Stimulated activated naive B cell treated with anti-CD40 and anti-IgM and Interleukin-4, amounts not matched to agents 10 μg/mL and 1 μg/mL and 100 μg/mL, for 72 hours (primary cell): ENCODE measurements at places on chromosomes 1 and 21.
A peak's percentile ranks its signal among the peaks of the same experiment; 100 is the strongest.

GRCh38 chr1:14372526-14372925, 226.0 kb upstream of the KAZN start:
- H3K4me3 ChIP-seq, result no peak overlapping the region
- H3K27me3 ChIP-seq, result peaks cover 7% of the 10 kb centered on the region
- no peaks in the 10 kb centered on the region for H3K36me3 ChIP-seq
- no peaks in the 10 kb centered on the region for H3K4me1 ChIP-seq
- H3K27ac ChIP-seq, result no peak overlapping the region

- DNase-seq, result no peak
- H3K4me3 ChIP-seq, result no peak overlapping the region
- H3K4me1 ChIP-seq, result no peaks in the 10 kb centered on the region
- peaks cover 47% of the 10 kb centered on the region for H3K36me3 ChIP-seq
Measured at GRCh38 chr21:43025636-43026180, 49.9 kb downstream of the CBS start.

DNA sequence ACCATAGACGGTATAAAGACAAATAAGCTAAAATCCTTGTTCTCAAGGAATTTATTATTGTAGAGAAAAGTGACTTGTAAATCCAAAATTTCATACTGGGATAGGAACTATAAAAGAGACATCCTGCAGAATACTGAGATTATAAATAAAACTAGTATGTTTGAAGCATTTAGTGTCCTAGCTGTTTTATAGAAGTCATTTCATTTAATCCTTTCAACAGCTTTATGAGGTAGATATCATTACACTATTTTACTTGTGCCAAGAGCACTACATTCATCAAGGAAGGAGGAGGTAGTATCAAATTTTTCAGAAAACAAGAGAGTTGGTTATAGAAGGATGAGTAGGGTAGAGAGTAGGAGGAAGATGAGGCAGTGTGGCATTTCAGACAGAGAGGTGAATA, 119.6 kb downstream of the ATF6 start:
- peaks cover 23% of the 10 kb centered on the region for H3K36me3 ChIP-seq
- H3K4me3 ChIP-seq, result no peak overlapping the region
- no peaks in the 10 kb centered on the region for H3K27me3 ChIP-seq
- no peak overlapping the region for H3K27ac ChIP-seq

GRCh38 chr1:50959913-50960844, at the start of gene FAF1:
Gene FAF1 (minus strand): TSS chr1:50960267. CDS start chr1:50959811, 456 bp downstream.
- H3K27ac ChIP-seq, result peak within 1 kb of the TSS; percentile 96
- no peaks in the 10 kb centered on the region for H3K36me3 ChIP-seq
- peak within 1 kb of the TSS; percentile 87 for H3K4me3 ChIP-seq
- peak; percentile 97 for DNase-seq

- H3K27me3 ChIP-seq, result peaks cover 13% of the 10 kb centered on the region
- H3K27ac ChIP-seq, result no peak overlapping the region
- H3K36me3 ChIP-seq, result no peaks in the 10 kb centered on the region
Measured at GRCh38 chr1:109263234-109263596, 13.9 kb downstream of the CELSR2 start.

DNA sequence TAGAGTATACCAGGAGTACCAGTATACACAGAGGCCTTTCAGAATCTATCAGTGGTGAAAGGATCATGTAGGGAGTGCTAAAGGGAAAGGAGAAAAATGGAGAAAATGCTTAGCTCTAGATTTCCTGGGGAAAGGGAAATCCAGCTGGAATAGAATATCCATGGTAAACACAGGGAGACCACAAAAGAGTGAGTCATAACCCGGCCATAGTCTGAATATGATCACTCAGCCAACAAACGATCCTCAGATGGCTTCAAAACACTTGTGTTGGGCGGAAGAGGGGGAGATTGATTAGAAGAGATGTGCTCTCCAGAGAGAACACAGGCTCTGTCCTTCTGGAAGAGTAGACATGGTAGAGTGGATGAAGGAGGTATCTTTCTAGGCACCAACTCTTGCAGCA, 180.6 kb downstream of the PAPPA2 start:
- H3K4me3 ChIP-seq, result no peak overlapping the region
- DNase-seq, result no peak
- H3K27ac ChIP-seq, result no peak overlapping the region

GRCh38 chr1:204493145-204493983, 1.2 kb downstream of the PIK3C2B start:
- peaks cover 29% of the 10 kb centered on the region for H3K36me3 ChIP-seq
- no peaks in the 10 kb centered on the region for H3K27me3 ChIP-seq
- peaks cover 60% of the 10 kb centered on the region for H3K4me1 ChIP-seq

GRCh38 chr1:161365207-161365606, 2.5 kb downstream of the CFAP126 start:
- H3K27me3 ChIP-seq, result no peaks in the 10 kb centered on the region
- DNase-seq, result no peak
- H3K36me3 ChIP-seq, result peaks cover 32% of the 10 kb centered on the region

- H3K27ac ChIP-seq, result no peak overlapping the region
- H3K27me3 ChIP-seq, result peaks cover 13% of the 10 kb centered on the region
- DNase-seq, result no peak
- no peak overlapping the region for H3K4me3 ChIP-seq
- peaks cover 11% of the 10 kb centered on the region for H3K4me1 ChIP-seq
- peaks cover 2% of the 10 kb centered on the region for H3K36me3 ChIP-seq
Measured at GRCh38 chr1:91585982-91586381, 85.3 kb downstream of the CDC7 start.

DNA sequence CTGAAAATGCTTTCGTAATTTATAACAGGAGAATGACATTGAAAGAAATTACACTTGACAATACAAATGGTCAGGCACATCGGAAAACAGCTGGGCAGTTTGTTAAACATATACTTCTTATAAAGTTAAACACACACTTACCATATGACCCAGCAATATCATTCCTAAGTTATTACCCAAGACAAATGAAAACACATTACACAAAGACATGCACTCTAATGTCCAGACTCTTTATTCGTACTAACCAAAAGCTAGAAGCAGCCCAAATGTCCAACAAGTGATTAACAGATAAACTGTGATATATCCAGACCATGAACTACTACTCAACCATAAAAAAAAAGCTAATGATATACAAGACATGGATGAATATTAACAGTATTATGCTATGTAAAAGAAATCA, 8.5 kb downstream of the AKT3 start:
- H3K4me1 ChIP-seq, result peaks cover 19% of the 10 kb centered on the region
- no peak for DNase-seq
- H3K4me3 ChIP-seq, result no peak overlapping the region
- peaks cover 23% of the 10 kb centered on the region for H3K36me3 ChIP-seq
- no peaks in the 10 kb centered on the region for H3K27me3 ChIP-seq
- H3K27ac ChIP-seq, result no peak overlapping the region

GRCh38 chr1:63969441-63969901, 195.7 kb downstream of the ROR1 start:
- no peak overlapping the region for H3K4me3 ChIP-seq
- H3K27ac ChIP-seq, result no peak overlapping the region
- H3K4me1 ChIP-seq, result no peaks in the 10 kb centered on the region
- DNase-seq, result no peak
- no peaks in the 10 kb centered on the region for H3K36me3 ChIP-seq

DNA sequence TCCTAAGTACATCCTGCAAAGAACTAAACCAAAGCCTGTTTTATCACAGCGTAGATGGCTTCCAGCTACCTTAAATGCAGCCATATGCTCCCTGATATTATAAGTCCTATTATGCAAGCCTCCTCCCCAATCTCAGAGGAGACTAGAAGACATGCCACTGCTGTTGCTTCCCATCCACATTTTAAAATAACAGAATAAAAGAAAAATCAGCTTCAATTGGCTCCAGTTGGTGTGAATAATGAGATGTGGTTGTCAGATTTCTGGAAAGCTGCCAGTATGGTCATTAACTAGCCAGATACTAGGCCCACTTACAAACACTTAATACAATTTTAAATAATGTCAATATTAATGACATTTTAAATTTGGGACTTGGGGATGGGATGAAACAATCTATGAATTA, 25.7 kb downstream of the WARS2 start:
- H3K27ac ChIP-seq, result no peak overlapping the region
- H3K27me3 ChIP-seq, result no peaks in the 10 kb centered on the region
- no peak for DNase-seq
- no peaks in the 10 kb centered on the region for H3K4me1 ChIP-seq

GRCh38 chr1:177909416-177909815, 60.4 kb downstream of the SEC16B start:
- H3K4me1 ChIP-seq, result no peaks in the 10 kb centered on the region
- no peak for DNase-seq
- H3K27me3 ChIP-seq, result peaks cover 11% of the 10 kb centered on the region

DNA sequence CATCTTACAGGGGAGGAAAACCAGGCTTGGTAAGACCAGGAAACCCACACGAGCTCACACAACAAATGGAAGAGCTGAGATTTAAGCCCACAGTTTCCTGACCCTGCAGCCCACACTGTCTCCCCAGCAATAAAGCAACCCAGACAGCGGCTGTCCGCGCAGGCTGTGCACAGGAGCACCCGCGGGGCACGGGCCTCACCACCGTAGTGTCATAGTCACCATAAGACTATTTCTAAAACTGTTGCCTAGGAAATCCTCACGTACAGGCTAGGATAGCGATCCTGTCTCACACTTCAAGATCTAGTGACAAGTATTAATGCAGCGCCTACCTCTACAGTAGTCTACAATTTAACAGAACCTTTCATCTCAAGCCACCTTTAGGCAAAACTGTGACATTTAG, 54.0 kb upstream of the SYT6 start:
- no peaks in the 10 kb centered on the region for H3K4me1 ChIP-seq
- no peak overlapping the region for H3K4me3 ChIP-seq
- no peak overlapping the region for H3K27ac ChIP-seq
- DNase-seq, result no peak
- no peaks in the 10 kb centered on the region for H3K36me3 ChIP-seq
- H3K27me3 ChIP-seq, result peaks cover 44% of the 10 kb centered on the region

- no peak for DNase-seq
- H3K4me1 ChIP-seq, result no peaks in the 10 kb centered on the region
- no peak overlapping the region for H3K4me3 ChIP-seq
Measured at GRCh38 chr1:192726820-192727504, 81.9 kb upstream of the RGS2 start.

DNA sequence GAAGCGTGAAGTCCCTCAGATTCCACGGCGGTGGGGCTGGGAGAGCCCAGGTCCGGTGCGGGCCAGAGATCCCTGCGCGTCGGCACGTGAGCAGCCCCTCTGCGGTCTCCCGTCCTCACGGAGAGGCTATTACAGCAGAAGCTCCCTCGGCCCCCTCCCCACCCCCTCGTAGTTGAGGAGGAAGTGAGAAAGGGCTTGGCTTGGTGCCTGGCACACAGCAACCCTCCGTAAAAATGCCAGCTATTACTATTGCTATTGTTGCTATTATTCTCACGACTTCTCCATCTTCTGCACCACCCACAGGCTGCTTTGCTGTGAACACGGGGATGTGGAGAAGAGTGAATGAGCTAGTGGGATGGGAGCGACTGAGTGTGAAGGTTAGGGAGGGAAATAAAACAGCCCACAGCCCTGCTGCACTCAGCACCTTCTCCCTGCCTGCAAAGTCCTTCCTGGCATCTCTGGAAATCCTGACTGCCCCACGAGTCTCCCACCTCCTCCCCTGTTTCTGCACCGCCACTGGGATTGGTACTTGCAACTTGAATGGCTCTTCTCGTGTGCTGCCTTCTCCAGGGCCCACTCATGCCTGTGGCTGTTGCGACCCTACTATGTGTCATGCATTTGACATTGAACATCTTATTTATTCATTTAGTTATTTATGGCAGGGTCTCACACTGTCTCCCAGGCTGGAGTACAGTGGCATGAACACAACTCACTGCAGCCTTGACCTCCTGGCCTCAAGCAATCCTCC, 26.6 kb downstream of the ZBTB18 start:
- peaks cover 38% of the 10 kb centered on the region for H3K4me1 ChIP-seq
- peak overlapping the region; percentile 51 for H3K4me3 ChIP-seq
- H3K36me3 ChIP-seq, result no peaks in the 10 kb centered on the region
- peaks cover 10% of the 10 kb centered on the region for H3K27me3 ChIP-seq
- DNase-seq, result peak; percentile 47

- peaks cover 19% of the 10 kb centered on the region for H3K36me3 ChIP-seq
- H3K4me1 ChIP-seq, result peaks cover 20% of the 10 kb centered on the region
- DNase-seq, result peak; percentile 26
- H3K27ac ChIP-seq, result peak overlapping the region; percentile 89
- H3K27me3 ChIP-seq, result no peaks in the 10 kb centered on the region
Measured at GRCh38 chr1:53860967-53861411, 22.9 kb upstream of the NDC1 start.

DNA sequence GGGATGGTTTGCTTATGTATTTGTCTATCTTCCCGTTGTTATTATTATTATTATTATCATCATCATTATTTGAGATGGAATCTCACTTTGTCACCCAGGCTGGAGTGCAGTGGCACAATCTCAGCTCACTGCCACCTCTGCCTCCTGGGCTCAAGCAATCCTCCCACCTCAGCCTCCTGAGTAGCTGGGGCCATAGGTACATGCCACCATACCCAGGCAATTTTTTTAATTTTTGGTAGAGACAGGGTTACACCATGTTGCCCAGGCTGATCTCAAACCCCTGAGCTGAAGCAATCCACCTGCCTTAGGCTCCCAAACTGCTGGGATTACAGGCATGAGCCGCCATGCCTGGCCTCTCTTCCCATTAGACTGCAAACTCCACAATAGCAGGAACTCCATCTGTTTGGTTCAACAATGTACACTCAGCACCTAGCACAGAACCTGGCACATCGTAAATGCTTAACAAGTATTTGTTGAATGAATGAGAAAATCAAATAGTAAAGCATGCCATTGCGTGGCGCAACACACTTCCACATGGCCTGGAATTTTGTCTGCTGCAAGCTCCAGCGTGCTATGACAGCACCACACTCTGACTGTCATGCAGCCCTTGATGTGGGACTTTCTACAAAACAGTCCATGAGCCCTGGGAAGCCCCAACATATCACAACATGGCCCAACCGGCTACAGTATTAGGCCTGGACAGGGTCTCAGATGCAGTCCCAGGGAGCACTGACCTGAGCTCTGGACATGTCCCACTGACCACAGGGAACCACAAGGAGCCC, 3.8 kb upstream of the TINAGL1 start:
- H3K4me3 ChIP-seq, result no peak overlapping the region
- H3K27ac ChIP-seq, result no peak overlapping the region
- no peak for DNase-seq
- H3K4me1 ChIP-seq, result peaks cover 16% of the 10 kb centered on the region
- no peaks in the 10 kb centered on the region for H3K36me3 ChIP-seq

GRCh38 chr1:213055767-213056166, 4.7 kb downstream of the RPS6KC1 start:
- H3K36me3 ChIP-seq, result peaks cover 2% of the 10 kb centered on the region
- DNase-seq, result no peak
- H3K27ac ChIP-seq, result no peak overlapping the region
- H3K27me3 ChIP-seq, result no peaks in the 10 kb centered on the region
- H3K4me3 ChIP-seq, result no peak overlapping the region

GRCh38 chr1:240803151-240803550, 191.2 kb upstream of the GREM2 start:
- H3K4me3 ChIP-seq, result no peak overlapping the region
- H3K27ac ChIP-seq, result no peak overlapping the region
- H3K36me3 ChIP-seq, result no peaks in the 10 kb centered on the region
- DNase-seq, result no peak
